ENCODE measurements at places on chromosomes 12 and 14.

DNA sequence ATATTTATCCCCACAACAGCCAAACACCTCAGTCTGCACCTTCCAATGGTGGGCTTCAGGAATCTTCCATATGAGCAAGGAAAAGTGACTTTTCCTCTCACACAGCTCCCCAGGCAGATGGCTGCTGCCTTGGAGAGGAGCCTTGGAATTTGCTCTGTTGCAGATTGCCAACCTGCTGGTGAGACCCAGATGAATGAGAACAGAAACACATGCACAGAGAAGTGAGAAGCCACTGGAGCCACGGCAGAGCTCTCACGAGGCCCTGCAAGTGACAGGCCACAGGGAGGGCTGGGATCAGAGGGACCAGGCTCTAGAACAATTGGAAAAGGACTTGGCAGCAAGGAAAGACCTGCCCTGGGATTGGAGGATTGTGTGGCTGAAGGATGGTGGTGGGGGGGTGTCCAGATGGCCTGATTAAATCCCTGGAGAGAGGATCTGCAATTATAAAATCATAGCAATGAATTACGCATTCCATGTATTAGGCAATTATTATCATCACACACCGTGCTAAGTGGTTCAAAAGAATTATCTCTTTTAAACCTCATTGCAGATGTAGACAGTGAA lies 84.9 kb upstream of the PWP1 start:
- DNase-seq = no peak

- no peak for DNase-seq
These were observed 20.8 kb upstream of the CDK17 start for GRCh38 chr12:96421014-96421413.

GRCh38 chr12:113157218-113157859 lies 7.8 kb downstream of the CFAP73 start:
- DNase-seq = no peak

DNA sequence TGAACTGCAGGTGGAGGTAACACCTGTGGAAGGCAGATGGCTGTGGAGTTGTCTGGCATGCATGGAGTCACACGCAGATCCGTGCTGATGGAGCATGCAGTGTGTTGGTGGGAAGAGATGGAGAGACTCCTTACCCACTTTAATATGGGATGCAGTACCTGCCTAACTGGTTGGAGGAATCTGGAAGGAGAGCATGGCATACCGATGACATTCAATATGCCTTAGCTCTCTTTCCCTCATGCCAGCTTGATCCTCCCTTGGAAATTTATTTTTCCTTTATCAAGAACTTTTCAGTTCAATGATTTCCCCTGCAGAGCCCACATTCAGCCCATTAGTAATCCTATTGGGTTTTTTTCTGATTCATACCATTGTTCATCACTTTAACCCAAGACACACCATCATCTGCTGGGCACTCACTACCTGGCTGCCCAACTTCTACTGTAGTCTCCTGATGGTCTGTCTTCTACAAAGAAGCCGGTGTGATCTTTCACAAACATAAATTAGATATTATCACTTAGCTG lies 25.9 kb upstream of the NR2C1 start:
- DNase-seq = no peak

GRCh38 chr14:94964181-94964580 lies 193.1 kb downstream of the DICER1 start:
- DNase-seq = no peak

- peak; percentile 71 for DNase-seq
These were observed 214.4 kb upstream of the DIO2 start for GRCh38 chr14:80425686-80426085.

DNA sequence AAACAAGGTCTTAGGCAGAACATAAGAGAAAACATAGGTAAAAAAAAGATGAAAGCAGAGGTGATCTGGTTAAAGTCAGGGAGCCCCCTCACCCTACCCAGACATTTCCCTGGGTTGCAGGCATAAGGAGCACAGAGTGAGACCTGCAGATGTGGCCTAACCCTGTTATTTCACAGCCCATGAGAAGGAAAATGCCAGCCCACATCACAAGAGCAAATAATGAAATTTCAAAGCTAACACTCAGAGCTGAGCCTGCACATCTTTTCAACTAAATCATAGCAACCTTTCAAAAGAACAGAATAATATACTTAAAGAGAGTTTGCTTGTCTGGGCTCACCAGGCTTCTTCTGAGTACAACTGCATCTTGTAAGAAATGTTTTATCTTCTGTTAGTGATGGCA lies 295.4 kb downstream of the RPAP3 start:
- no peak for DNase-seq

- no peak for DNase-seq
These were observed 207.9 kb downstream of the EFCAB11 start for GRCh38 chr14:89746654-89747053.

DNA sequence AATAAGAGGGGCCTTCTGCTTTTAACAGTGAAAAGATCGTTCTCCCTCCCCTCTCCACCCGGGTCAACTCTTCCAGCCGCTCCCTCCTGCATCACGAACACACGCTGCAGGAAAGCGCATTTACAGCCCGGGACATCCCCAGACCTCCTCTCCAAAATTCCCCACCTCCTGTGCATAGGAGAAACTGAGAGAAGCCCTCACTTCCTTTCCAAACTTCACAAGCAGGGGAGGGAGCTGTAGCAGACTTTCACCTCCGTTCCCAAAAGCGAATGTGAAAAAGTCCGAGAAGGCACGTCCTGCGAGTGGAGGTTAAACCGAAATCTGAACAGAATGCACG lies 513 bp downstream of the BCAT1 start:
- no peak for DNase-seq

GRCh38 chr12:107487011-107487680 lies 198.5 kb upstream of the PWP1 start:
- no peak for DNase-seq

- DNase-seq = no peak
These were observed 154.9 kb downstream of the DYRK2 start for GRCh38 chr12:67803278-67803993.

GRCh38 chr12:95943330-95943842 lies at the start of gene AMDHD1:
TSS of gene AMDHD1 (plus strand) at chr12:95943331. CDS start at chr12:95943399, 68 bp downstream.
- no peak for DNase-seq

- DNase-seq = no peak
These were observed 101.7 kb downstream of the ZFP36L1 start for GRCh38 chr14:68691031-68691791.

DNA sequence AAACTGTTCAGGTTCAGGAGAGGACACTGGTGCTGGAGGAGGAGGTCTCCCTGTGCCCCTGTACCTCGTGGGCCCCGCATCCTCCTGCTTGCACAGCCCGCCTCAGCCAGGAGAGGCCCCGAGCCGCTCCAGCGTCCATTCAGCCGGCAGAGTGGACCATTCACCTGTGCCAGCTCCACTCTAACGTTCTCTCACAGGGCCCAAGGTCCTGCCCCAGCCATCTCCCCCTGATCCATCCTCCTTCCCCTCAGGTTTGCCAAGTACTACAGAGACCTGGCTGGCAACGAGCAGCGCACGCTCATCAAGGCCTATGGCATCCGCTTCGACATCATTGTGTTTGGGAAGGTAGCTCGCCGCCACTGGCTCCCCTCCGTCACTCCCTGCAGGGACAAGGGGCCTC lies 22.2 kb downstream of the P2RX4 start:
- no peak for DNase-seq

GRCh38 chr12:2335916-2336315 lies 283.1 kb downstream of the CACNA1C start:
- no peak for DNase-seq

DNA sequence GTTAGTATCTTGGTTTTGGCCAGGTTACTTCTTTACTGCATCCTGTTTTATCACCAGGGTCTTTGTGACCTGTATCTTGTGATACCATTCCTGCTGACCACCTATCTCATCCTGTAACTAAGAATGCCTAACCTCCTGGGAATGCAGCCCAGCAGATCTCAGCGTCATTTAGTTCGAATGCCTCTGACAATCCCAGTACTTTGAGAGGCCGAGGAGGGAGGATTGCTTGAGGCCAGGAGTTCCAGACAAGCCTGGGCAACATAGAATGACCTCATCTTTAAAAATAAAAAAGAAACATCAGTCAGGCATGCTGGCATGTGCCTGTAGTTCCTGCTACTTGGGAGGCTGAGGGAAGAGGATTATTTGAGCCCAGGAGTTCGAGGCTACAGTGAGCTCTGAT lies 206.5 kb downstream of the SUDS3 start:
- no peak for DNase-seq

DNA sequence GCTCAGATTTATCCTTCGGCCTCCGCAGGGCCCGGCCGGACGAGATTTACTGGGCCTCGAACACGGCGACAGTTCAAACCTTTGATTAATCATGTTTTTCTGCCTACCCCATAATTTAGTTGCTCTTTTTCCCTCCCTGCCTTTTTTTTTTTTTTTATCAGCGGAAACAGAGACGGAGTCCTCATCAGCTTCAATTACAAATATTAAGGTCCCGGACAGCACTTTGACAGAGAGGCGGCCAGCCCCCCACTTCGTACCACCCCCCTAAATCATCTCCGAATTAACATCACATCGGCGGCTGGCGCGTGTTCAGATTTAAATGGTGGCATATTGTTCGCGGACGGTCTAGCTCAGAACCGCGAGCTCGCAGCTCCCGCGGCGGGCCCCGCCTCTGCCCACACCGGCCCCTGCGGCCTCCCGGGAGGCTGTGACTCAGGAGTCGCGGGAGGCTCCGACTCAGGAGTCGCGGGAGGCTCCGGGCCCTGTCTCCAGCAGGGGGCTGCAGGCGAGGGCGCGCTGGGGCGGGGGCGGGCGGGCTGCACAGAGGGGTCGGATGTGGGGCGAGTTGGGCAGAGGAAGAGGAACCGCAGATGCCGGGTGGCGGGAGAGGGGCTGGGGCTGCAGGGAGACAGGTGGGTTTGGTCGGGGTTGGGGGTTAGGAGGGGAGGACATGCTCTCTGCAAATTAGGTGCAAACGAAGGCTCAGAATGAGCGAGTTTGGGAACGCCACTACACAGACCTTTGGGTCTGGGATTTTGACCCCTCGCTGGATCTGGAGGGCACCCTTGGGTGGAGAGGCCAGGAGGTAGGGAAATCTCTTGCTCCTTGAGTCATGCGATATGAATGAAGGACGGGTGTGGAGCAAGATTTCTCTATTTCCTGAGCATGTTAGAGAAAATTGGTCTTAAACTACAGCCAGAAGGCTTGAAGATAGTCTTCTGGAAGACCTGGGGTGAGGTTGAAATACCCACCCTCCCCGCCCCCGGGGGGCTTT lies 19.6 kb upstream of the ATP5MC2 start:
- DNase-seq = no peak

- no peak for DNase-seq
These were observed 4.8 kb downstream of the ELK3 start for GRCh38 chr12:96198965-96199364.

GRCh38 chr12:10235761-10236631 lies 23.3 kb downstream of the GABARAPL1 start:
- no peak for DNase-seq

- no peak for DNase-seq
These were observed 441.1 kb downstream of the BCAT1 start for GRCh38 chr12:24507827-24508226.

- DNase-seq = no peak
These were observed 97.2 kb upstream of the TMEM260 start for GRCh38 chr14:56482310-56482911.

- no peak for DNase-seq
These were observed 28.5 kb upstream of the TUBA1C start for GRCh38 chr12:49236423-49236822.

DNA sequence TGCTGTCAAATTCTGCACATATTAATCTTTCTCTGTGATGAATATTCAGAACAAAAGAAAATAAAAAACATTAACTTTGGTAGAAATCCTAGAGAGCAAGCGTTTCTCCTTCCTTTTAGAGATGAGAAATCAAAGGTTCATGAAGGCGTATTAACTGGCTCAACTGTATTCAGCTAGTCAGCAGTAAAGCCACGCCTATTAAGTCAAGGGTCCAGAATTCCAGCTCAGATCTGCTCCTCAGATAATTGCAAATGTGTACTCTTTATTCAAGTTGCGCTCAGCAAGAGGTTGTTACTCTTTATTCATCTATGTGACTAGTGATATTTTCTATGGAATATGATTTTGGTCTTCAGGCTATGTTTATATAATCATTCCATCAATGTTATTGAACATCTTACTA lies 13.1 kb upstream of the POC1B start:
- DNase-seq = no peak

- no peak for DNase-seq
These were observed 32.5 kb upstream of the PLEKHG6 start for GRCh38 chr12:6277982-6278438.

- DNase-seq = no peak
These were observed 138.7 kb downstream of the EGLN3 start for GRCh38 chr14:33812181-33812580.

DNA sequence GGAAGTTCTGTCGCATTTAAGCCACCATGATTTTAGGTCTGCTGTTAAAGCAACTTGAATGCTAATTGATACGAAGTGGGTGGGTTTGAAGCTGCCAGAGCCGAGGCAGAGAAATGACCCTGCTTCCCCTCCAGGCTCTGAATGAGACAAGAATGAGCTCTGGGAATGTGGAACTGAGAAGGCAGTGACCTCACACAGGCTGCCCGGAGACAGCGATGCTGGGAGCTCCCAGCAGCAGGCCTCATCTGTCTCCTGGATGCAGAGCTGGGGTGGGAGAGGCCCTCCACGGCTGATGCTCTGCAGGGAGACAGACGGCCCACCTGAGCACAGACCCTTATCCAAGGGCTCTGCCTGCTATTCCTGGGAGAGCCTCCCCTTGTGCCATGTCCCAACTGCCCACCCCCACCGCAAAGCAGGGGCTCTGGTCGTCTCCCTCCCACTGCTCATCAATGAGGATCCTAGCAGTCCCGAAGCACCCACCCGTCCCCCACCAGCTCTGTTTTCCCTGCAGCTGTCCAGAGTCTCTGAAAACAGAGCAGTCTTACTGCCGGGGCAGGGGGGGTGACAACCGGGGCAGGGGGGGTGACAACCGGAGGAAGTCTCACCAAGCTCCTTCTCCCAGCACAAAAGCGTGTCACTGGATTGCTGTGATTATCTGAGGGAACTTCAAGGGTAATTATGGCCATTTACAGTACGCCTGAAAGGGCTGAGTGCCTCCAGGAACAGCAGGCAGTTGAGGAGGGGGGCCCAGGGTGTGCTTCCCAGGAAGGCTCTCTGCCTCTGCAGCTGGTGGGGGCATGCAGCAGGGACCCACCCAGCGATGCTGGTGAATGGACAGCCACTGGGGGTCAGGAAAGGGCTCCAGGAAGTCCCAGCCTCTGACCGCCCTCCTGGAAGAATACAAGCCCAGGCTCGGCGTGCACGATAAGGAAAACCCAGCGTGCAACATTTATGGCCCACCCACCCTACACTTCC lies 67.8 kb downstream of the CHGA start:
- DNase-seq = no peak

DNA sequence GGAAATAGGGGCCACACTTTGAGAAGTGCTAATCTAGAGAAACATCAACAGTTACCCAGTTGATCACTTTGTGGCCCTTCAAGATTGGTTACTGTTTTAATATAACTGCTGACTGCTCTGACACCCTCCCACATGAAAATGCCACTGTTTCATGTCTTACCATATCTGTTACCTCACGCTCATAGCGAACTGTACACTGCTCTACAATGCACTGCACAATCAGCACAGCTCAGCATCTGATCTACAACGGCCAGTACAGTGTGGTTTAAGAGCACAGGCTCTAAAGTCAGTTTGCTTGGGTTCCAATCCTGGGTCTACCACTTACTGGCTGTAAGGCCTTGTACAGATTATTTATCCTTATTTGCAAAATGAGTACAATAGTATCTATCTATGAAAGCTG lies 39.1 kb downstream of the SPPL3 start:
- no peak for DNase-seq
